ENCODE measurements at places on chromosomes 2 and 18.
A peak's percentile ranks its signal among the peaks of the same experiment; 100 is the strongest.

GRCh38 chr2:210268281-210268680 is 43.0 kb upstream of the ACADL start:
- no peak for DNase-seq

DNA sequence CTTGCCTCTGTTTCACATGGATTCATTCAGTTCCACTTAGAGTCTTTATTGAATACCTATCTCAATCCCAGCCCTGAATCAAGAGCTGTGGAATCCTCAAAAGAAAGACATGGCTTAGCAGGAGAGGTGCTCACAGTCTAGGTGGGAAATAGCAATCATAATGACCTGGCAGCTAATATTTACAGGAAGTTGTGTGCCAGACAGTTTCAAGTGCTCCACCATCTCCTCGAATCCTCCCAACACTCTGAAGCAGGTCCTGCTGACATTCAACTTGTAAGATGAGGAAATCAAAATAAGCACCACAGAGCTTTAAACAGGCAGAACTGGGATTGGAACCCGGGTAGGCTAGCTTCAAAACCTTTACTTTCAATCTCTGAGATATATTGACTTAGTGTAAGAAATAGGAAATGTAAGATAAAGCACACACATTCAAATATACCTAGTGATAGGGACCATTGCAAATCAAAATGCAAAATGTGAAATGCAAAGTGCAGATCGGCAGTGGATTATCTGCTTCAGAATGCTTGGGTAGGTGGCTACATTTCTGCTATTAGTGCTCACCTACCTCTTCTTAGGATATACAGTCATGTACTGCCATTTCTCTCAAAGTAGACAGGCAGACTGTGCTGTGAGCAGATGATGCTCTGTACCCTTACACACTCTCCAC is 182.0 kb downstream of the PRKCE start:
- no peak for DNase-seq

GRCh38 chr2:138649571-138649970 is 130.6 kb downstream of the NXPH2 start:
- DNase-seq, result no peak

GRCh38 chr2:15889442-15890123 is 50.8 kb upstream of the MYCN start:
- DNase-seq, result peak; percentile 24

DNA sequence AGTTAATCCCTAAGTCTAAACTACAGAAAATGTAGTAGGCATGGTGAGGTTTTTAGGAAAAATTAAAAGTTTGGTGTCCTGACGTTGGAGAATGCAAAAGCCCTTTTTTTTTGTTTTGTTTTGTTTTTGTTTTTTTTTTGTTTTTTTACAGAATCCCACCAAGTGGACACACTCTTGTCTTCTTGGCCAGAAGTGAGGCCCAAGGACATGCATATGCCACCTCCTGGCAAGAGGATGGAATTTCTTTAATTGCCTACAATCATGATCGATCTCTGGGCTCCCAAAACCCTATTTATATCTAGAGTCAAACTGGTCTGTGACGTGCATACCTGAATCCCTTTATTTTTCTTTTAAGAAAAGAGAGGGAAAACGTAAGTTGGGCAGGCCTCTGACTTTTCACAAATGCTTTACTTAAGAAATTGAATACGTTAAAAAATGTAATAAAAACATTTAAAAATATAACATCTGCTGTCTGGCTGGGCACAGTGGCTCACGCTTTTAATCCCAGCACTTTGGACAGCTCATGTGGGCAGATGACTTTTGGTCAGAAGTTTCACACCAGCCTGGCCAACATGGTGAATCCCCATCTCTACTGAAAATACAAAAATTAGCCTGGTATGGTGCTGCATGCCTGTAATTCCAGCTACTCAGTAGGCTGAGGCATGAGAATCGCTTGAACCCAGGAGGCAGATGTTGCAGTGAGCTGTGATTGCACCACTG is 502.7 kb downstream of the CBLN2 start:
- no peak for DNase-seq

GRCh38 chr2:72341639-72342038 is 194.0 kb upstream of the CYP26B1 start:
- no peak for DNase-seq

DNA sequence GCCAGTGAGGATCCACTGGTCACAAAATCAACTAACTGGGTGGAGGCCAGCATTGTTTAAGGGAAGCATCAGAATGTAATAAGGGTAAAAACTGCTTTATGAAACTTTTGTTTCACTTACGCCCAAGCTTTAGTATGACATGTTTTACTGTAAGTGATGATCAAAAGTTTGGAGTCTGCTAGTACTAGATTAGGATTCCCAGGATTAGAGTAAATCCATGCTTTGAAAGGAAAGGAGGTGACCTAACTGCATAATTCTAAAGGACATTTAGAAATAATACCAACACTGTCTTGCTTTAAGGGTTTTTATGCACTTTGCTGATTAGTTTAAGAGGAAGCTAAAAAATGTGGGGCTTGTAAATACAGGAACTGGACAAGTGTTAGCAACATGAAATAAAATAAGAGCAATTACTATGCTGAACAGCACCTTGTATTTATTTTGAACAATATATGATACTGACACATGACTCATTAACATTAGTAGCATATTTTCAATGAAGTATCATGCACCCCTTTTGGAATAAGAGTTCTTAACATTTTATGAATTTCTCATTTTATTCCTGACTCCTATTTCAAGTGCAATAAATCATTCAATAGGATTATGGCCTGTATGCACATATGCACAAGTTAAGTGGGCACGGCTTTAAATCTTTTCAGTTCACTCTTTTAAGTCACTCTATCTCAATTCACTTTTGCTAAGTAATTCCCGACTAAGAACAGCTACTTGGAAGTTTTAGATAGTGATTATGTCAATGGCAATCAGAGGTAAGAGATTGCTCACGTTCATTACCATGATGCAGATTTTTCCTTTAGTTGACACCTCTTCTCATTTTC is 62.5 kb downstream of the STK39 start:
- no peak for DNase-seq

DNA sequence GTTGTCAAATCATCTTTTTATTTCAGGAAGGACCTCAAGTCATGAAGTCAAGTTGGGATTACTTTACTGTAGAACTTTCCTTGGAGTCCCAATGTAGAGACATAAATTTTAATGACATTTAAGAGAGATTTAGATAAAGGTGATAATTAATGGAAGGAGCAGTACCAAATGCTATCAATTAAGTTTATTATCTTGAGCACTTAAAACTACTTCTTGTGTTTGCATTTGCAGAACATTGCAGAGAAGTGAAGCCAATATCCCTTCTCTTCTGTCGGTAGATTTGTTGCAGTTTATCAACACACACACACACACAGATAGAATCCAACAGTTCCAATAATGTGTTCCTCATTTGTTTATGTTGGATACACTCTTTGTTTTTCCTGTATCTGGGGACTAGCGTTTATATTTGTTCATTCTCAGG is 570.7 kb downstream of the EPHA4 start:
- no peak for DNase-seq

DNA sequence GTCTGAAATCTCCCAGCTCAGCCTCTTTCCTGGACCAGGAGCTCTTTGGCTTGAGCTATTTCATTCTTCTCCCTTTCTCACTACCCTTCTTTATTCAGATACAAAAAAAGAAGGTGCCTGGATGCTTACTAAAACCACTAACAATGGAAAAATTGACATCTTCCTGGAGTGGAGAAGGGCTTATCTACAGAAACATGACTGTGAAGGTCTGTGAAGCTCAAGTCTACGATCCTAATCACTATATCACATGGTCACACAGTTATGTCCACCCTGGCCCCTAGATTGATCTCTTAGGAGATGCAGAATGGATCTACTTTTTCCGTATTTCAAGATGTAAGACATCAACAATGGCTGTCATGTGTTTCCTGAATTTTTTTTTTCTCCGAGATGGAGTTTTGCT is 5.7 kb upstream of the KRCC1 start:
- no peak for DNase-seq

GRCh38 chr2:28055325-28055970 is 164.9 kb downstream of the BABAM2 start:
- no peak for DNase-seq

DNA sequence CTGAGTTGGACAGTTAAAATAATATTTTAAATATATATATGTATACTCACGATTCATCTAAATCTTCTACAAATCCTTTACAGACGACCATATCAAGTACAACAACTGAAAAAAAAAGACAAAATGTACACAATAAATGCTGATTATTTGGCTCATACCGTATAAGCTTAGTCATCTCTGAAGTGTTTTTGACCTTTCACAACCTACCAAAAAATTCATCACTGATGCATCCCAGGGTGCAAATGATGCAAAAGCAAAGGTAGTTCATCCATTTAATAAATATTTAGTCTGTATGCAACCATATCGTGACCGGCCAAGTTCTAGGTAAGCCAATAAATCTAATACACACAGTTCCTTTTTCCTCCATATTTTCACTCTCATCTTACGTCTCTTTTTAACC is 1.1 kb downstream of the TMX3 start:
- DNase-seq, result no peak

DNA sequence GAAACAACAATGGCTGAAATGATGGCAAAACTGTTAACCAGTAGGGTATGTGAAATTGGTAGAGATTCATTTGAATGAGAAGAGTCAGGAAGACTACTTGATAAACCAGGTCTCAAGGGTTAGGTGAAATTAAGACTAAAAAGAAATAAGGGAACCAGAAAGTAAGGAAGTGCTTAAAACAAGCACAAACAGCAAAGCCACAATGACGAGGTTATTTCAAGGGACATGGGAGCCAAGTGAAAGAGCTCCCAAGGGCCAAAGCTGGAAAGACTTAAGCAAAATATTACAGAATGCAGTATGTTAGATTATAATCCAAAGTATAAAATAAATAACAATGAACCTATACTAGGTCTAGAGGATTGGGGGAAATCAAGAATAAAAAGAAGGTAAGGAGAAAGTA is 19.3 kb upstream of the CD302 start:
- no peak for DNase-seq

DNA sequence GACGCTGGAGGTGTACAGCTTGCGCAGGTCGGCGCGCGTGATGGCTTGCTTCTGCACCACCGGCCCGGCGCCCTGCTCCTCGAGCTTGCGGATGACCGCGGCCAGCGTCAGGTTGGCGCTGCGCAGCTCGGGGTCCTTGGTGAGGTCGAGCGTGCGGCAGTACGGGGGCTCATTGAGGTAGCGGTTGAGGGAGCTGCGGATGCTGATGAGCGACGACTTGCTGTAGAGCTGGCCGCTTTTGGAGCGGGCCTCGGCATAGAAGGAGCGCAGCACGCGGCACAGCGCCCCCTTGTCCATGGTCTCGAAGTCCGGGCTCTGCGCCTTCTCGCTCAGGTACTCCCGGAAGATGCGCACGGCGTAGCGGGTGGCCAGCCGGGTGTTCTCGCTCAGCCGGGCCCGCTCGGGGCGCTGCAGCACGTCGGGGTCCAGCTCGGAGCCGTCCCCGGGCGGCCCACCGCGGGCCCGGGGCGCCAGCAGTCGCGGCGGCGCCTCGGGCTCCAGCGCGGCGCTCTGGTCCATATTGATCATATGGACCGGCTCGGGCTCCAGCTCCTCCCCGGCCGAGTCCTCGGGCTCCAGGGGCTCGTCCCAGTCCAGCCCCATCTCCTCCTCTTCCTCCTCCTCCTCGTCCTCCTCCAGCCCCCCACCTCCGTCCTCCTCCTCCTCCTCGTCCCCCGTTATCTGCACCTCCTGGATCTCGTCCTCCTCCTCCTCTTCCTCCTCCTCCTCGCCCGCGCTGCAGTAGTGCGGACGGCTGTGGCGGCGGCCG is 523 bp downstream of the KCTD1 start:
- DNase-seq, result peak; percentile 87

DNA sequence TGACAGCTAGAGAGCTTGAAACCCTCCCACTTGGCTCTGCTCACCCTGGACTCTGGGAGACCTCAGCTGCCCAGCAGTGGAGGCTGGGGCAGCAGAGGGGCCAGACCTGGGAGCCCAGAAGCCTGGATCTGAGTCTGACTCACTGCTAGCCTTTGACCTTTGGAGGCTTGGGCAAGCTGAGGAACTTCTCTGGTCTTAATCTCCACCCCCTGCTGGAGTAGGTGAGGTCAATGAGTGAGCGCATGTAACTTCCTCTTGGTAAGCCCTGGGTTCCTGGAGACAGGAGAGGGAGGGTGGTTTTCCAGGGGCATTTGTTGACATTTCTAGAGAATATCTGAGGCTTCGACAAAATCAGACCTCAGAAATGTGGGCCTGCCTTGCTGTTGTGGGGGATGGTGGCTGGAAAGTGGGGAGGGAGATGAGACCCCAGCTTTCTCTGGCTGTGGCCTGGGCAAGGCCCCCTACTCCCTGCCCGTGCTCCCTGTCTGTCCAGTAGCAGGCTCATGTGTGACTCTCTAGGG is 73.0 kb upstream of the YWHAQ start:
- peak; percentile 64 for DNase-seq

GRCh38 chr2:68727683-68728375 is 6.8 kb upstream of the ARHGAP25 start:
- no peak for DNase-seq

DNA sequence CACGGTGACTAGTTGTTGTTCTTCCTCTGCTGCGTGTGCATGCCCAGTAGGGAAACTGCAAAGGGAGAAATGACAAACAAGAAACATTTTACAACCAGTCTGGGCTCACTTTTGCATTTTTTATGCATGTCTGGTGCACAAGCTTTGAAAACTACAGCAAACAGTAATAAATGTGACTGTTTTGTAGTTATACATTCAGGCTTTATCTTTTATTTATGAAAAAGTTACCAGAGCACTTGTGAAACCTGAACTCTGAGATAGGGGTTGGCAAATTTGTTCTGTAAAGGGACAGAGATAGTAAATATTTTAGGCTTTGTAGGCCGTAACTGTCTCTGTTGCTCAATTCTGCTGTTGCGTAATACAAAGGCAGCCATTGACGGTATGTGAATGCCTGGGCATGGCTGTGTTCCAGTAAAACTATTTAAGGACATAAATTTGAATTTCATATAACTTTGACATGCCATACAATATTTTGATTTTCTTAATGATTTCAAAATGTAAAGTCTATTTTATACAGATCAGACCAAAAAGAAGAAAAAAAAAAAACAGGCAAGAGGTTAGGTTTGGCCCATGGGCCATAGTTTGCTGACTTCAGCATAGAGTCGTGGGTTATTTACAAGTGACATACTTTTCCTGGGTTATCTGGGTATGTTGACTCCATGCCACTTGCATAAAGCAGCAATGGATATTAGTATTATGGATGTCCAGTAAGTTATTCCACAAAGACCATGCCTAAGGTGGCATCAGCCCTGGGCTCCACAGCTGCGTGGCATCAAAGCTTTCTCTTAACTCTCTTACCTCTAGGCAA is 53.6 kb upstream of the EML6 start:
- peak; percentile 80 for DNase-seq

GRCh38 chr18:62109676-62110075 is 77.2 kb downstream of the PIGN start:
- DNase-seq, result no peak

GRCh38 chr2:28449126-28449487 is 46.8 kb upstream of the PLB1 start:
- no peak for DNase-seq

DNA sequence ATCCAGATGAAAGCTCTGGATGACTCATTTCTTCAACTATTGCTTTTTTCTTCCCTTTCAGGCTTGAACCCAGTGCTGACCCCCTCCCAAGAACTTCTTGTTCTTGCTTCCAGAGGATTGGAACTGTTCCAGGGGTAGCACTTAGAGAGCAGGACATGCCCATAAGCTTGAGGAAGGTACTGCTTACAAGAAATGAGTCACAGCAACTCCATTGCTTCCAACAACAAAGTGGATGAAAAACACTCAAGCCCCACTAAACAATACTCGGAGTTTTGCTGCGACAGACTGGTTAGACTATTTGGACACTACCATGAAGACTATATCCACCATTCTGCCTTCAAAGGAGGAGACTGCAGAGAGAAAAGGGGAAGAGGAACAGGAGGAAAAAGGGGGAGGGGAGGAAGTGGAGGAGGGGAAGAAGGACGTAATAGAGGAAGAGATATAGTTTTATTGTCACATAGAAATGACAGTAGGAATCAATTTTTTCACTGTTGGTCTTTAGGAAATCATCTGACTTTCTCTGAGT is 1.6 kb upstream of the EPC2 start:
- no peak for DNase-seq
